ENCODE measurements at places on chromosomes 1 and 21.

DNA sequence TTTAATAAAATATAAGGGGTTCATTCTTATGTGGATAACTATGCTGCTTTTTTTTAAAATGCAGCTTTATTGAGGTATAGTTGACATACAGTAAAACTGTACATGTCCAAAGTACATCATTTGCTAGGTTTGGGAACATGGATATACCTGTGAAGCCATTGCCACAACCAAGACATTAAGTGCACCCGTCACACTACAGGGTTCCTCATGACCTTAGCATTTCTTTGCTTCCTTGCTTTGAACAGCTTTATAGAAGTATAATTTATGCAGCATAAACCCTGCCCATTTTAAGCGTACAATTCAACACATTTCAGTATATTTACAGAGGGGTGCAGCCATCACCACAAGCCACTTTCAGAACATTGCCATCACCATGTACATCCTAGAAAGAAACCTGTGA is 26.3 kb downstream of the FHAD1 start:
- no peak for DNase-seq

GRCh38 chr1:61157468-61157987 is 75.2 kb downstream of the NFIA start:
- no peak for DNase-seq

DNA sequence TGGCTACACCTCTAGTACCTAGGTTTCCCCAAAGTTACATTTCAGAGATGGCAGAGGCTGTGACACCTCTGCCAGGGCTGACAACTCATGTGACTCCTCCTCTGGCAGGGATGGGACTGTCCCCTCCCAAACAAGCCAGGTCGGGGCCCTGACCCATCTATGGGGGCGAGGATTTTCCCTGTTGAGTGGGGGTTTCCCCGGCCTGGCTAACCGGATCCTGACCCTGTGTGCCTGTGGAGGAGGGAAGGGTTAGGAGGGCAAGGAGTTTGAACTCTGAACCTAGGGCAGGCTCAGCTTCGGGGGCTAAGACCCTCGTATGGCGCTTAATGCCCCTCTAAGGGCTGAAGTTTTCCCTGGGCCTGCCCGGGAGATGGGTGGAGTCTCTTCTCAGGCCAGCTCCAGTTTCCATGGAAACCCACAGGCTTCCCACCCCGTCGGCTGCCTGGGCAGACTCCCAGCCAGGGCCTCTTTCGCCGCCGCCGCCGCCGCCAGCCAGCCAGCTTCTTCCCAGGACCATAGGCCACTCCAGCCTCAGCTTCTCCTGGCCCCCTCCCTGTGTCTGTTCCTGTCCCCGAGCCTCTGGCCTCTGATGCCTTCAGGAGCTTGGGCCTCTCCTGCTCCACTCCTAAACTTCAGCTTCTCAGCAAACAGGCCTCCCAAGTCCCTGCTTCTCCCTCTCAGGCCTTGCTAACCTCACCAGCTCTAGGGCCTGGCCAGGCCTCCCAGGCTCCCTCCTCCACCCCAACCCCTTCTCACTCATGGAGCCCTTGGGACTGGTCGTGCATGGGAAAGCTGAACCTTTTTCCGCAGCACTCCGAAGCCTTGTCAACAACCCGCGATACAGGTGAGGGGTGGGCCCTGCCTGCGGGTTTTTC is at the start of gene BTBD19:
Gene BTBD19 (plus strand): TSS at position 461 of the 875 bp plus-strand sequence. CDS start 298 bp downstream, at position 759.
- no peak for DNase-seq

DNA sequence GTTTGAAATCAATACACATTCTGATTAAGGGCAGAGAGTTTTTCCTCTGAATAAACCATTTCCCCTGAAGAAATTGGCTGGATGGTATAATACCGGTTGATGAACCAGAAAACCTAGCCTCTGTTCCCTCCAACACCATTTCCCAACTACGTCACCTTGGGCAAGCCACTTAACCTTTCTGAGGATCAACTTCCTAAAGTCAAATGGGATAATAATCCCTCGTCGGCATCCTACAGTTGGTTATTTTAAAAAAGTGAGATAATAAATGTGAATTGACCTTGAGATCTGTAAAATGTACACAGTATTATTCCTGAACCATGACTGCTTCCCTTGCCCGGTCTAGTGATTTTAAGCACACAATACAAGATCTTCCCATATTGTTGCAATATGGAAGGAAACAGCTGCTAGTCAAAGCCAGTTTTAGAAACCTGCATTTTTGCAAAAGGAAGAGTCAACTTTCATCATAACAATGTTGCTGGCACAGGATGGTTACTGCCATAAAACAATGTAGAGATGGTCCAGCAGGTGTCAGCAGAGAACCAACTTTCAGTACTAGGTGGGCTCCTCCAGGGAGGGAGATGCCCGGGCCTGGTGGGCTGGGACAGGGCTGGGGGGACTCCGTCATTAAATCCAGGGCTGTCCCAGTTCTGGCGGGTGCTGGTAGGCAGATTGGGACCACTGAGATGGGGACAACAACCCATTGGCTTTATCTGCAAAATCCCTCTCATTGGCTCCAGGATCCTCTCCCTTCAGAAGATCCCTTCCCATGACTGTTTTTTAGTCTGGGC is 5.2 kb upstream of the HLX start:
- no peak for DNase-seq

- DNase-seq: no peak
Measured at GRCh38 chr1:31182352-31182751, 57.3 kb downstream of the NKAIN1 start.

- DNase-seq: no peak
Measured at GRCh38 chr21:44694776-44695175, 2.2 kb upstream of the KRTAP10-12 start.

DNA sequence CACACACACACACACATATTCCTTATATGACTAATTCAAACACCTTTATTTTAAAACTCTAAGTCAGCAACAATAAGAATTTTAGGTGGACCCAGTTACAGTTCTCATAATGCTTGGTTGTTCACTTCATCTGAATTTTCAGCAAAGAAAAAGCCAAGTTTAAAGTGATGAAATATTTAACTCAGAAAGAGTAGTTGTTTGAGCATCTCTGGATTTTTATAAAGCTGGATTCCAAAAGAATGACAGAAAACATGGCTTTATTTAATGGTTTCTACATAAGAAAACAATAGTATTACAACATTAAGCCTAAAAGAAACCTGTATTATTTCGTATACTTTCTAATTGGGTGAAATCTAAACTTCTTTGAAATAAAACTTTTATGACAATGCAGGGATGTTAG is 54.2 kb upstream of the ADAMTS5 start:
- no peak for DNase-seq

GRCh38 chr1:194062962-194063361 is 876.5 kb upstream of the B3GALT2 start:
- DNase-seq: no peak

- no peak for DNase-seq
Measured at GRCh38 chr1:178238722-178239510, 145.0 kb downstream of the RASAL2 start.

- DNase-seq: no peak
Measured at GRCh38 chr1:183646776-183647175, 6.3 kb downstream of the APOBEC4 start.

DNA sequence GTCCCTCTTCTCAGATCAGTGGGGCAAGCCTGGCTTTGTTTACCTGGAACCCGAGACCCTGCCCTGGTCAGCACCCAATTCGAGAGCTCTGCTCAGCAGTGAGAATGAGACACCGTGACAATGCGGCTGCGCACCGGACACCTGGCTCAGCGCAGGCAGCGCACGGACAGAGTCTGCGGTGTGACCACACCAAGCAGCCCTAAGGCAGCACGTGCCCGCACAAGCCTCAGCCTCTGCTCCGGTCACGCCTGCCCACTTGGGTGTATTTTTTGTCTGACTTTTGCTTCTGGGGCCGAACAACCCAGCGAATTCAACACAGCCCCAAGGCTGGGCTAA is 4.7 kb downstream of the KRTAP10-8 start:
- no peak for DNase-seq

DNA sequence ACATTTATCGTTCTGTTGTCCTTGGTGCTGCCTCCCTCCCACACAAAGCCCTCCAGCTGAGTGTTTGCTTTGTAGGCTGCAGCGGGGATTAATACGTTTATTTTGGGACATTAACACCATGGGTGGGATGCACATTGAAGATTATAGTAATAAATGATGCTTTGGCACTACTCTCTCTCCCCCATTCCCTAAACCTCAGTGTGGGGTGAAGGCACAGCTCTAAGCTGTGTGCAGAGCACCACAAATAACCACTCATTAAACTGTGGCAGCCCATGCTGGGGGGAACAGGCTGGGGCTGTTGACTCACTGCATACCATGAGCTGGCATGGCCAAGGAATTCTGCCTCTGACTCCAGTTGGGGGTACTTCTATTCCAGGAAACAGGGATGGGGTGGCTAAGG is 7.7 kb downstream of the PCP4L1 start:
- DNase-seq: no peak

DNA sequence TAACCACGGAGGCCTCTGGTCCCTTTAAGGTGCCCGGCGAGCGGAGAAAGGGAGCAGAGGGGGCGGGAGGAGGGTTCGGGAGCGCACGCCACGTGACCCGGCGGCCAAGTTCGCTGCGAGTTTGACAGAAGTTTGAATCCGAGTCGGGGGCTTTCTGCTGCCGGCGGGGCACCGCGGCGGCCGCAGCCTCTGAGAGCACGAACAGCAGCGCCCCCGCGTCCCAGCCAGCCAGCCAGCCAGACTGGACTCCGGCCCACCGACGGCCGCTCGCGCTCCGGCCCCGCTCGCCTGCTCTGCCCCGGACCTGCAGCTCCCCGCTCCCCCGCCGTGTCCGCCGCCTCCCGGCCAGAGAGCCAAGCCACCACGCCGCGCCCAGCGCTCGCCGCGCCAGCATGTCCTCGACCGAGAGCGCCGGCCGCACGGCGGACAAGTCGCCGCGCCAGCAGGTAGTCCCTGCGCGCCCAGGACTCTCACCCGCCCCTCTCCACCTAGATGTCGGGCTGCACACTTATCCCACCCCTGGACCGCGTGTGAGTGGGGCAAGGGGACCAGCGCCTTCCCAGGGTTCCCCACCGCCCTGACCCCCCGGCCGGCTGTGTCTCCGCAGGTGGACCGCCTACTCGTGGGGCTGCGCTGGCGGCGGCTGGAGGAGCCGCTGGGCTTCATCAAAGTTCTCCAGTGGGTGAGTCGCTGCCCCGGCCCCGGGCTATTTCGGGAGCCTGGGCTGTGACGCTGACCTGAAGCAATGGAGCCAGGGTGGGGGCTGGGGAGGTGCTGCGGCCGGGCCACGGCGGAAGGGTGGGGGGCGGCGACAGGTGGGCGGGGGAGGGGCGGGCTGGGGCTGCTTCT is at the start of gene SYPL2:
Gene SYPL2 (plus strand): TSS at position 95 of the 849 bp plus-strand sequence. CDS start 298 bp downstream, at position 393.
- no peak for DNase-seq

DNA sequence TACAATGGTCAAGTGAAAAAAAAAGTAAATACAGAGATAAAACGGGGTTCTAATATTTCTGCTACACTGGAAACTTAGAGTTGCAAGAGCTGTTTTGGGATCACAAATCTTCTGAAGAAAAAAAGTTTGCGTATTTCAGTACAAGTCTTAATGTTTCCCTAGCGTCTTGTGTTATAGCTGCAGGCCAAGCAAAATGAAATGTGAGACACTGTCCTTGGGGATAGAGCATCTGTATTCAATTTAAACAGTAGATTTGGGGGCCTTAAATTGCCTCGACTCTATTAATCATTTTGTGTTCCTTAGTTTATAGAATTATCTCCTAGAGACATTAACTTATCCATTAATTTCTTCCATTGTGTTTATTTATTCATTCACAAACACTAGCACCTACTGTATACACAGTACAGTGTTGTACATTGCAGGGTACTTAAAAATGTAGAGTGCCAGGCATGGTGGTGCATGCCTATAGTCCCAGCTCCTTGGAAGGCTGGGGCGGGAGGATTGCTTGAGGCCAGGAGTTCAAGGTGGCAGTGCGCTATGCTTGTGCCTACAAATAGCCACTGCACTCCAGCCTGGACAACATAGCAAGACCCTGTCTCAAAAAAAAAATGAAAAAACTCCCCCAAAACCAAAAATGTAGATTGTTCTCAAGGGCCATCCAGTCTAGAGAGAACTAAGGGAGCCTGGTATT is 7.9 kb downstream of the DISC1 start:
- no peak for DNase-seq

DNA sequence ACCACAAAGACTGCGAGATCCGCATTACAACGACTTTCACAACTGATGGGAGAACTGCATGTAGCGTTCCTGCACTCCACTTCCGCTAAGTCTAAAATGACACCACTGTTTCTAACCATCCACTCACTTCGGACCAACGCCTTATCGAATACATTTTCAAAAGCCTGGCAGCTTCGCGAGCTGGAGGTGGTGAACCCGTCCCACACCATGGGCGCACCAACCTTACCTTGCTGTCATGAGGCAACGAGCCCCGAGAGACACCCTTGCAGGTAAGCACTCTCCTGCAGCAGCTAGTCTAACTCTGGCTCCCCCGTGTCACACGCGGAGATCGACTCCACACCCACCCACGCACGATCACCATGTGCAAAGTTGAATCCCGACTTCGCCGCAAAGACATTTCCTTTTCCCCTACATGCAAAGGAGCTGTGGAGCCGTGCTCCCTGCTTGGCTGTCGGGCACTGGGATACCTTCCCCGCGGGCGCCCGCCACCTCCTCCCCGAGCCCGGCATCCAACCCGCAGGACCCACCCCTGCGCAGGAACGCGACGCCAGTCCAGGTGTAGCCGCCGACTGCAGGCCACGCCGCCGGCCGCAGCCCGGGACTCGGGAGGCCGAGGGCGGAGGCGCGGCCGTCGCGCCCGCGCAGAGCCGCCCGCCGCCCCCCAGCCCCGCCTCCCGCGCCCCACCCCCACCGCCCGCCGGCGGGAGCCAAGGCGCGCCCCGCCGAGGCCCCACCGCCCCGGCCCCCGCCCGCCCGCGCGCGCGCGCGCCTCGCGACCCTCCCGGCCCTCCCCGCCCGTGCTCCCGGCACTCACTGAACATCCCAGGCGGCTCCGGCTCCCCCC is 629 bp downstream of the TAF5L start:
- no peak for DNase-seq

DNA sequence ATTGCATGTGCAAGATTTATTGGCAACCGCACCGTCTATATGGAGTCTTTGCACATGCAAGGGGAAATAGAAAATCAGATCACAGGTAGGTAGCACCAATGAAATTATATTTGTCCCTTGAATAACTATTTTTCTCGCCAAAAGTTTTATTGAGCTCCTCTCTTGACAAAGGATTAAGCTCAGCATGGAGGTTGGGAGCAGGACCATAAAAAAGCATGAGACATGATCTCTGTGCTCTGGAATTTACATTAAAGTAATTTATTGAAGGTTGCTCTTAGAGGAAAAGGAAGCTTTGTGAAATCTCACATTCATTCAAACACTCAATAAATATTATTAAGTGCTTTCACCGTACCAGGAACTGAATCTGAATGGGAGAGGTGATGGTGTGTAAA is 66.0 kb upstream of the UBE2U start:
- DNase-seq: no peak

GRCh38 chr1:199774433-199775089 is 252.9 kb upstream of the NR5A2 start:
- DNase-seq: no peak

DNA sequence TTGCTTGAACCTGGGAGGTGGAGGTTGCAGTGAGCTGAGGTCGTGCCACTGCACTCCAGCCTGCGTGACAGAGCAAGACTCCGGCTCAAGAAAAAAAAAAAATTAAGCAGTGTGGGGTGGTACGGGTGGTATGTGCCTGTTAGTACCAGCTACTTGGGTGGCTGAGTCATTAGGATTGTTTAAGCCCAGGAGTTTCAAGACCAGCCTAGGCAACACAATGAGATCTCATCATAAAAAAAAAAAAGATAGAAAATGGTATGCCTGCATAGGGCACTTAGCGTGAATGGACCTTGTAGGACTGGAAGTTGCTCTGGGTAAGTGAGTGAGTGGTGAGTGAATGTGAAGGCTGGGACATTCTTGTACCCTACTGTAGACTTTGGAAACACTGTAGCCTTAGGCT is 37.0 kb downstream of the TBCE start:
- DNase-seq: no peak

Measured in cortex of kidney (tissue), 1 donor.